ENCODE measurements at places on chromosomes 11 and 22.
A peak's percentile ranks its signal among the peaks of the same experiment; 100 is the strongest.

- DNase-seq, result no peak
Measured at GRCh38 chr22:39942439-39943230, 17.6 kb upstream of the TMA7B start.

- no peak for DNase-seq
Measured at GRCh38 chr22:39706376-39707140, 136.0 kb downstream of the CACNA1I start.

GRCh38 chr22:20583471-20583922 is 76.1 kb downstream of the MED15 start:
- DNase-seq, result peak; percentile 14

DNA sequence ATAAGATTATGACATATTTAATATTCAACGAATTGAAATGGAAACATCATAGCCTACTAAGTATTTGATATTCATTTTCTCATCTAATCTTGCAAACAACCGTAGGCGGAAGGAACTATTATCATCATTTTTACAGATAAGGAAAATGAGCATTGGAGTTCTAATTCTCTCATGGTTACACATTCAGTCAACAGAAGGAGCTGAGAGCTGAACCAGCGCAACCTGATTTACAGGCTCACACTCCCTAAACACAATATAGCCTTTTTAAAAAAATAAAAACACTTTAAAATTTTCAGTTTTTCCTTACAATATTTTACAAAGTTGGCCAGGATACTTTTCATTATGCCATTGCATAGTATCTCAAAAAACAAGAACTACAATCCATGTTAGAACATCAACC is 74.8 kb downstream of the APOL5 start:
- no peak for DNase-seq

- DNase-seq, result no peak
Measured at GRCh38 chr11:20712912-20713311, 43.5 kb downstream of the NELL1 start.

Measured in ACHN (cell line).